Stimulated activated memory B cell treated with anti-CD40 and anti-IgM and Interleukin-4, amounts not matched to agents 10 μg/mL and 1 μg/mL and 100 μg/mL, for 72 hours (primary cell): ENCODE measurements at places on chromosomes 12 and 14.
A peak's percentile ranks its signal among the peaks of the same experiment; 100 is the strongest.

DNA sequence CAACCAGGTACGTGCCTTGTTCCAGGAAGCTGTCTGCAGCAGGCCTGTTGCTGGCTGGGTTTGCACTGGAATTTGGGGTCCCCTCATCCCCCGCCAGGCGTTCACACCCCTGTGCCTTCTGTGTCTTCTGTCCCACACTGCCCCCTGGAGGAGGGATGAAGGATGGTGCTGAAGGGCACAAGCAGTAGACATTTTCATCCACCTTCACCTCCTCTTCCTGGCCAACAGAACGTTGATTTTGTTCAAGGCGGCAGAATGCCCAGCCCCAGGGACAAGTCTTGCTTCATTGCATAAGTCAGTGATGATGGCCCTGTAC, 122.1 kb downstream of the CALM1 start:
- ATAC-seq = no peak

DNA sequence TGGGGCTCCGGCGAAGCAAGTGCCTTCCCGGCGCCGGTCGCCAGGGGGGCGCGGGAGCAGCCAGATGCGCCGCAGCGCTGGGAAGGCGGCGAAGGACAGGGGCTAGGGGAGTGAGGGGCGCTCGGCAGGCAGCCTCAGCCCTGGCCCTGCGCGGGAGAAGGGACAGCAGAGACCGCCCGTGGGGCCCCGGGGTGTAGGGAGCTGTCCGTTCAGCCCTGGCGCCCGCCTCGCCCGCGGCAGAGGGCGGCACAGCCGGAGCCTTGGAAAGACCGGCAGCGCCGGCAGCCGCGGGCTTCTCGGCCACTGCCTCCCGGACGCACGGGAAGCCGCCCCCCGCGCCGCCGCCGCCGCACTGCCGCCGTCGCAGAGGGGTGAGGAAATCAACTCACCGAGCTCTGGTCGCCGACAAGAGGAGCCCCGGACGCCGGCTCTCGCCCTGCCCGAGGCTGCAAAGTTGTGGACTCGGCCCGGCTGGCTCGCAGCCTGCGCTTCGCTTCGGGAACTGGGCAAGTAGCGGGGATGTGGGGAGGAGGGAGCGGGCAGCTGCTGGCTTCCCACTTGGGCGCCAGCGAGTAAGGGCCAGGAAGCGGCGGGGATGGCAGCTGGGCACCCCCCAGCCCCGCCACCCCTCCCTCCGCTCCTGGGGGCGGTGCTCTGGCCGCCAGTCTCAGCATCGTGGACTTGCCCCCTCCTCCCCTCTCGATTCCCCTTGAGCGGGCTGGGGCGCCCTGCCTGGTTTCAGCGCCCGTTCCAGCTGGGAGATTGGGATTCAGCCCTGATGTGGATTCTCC, at the start of gene ZDHHC22:
ZDHHC22 (minus strand) TSS at position 578 of the 791 bp plus-strand sequence. CDS start 2,053 bp downstream, outside the sequence.
- peak; percentile 37 for ATAC-seq

DNA sequence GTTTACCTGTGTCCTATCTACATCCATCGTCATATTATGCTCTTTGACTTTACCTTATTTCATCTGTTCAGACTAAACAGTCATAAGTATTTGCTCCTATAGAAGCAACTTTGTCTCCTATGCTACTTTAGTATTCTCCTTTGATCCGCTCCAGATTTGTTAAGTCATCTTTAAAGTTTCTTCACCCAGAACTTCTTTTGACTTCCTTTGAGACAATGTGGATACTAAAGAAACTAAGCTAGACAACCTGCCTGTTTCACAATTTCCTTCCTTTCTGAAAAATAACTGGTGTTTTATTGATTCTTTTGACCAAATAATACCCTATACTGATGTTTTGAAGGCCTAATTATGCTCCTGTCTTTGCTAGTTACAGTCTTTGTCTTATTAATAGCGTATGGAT, 30.0 kb upstream of the LRRK2 start:
- ATAC-seq = no peak

- no peak for ATAC-seq
These were observed 66.3 kb upstream of the PLEKHG3 start for GRCh38 chr14:64637735-64638473.

GRCh38 chr12:64688219-64688618, 71.0 kb downstream of the GNS start:
- ATAC-seq = no peak

DNA sequence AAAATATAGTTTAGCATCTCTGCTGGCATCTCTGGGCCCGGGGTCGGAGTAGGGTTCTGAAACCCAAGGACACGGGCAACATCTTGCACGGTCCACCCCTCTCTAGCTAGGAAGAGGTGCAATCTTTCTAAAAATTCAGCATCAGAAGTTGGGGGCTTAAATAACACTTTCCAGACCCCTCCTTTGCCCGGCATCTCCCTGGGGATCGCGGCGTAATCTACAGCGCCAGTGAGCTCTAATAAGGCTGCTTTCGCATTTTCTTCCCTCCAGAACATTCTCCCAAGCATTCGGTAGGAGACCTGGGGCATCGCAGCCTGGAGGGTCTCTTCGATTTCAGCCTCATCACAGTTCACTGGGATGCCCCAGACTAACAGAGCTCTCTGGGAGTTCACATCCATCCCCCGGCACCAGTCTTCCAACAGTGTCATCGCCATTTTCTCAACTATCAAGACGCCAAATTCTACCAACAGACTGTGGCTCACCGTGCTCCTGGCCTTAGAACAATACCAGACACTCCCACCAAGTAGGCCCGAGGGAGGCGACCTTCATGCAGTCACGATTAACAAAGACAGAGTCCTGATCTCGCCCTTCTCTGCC, 880 bp downstream of the PNMA1 start:
- ATAC-seq = peak; percentile 0

GRCh38 chr12:117124421-117125271, 25.4 kb upstream of the TESC start:
- no peak for ATAC-seq

GRCh38 chr14:95496690-95497259, 19.7 kb downstream of the SYNE3 start:
- no peak for ATAC-seq

- no peak for ATAC-seq
These were observed 39.5 kb downstream of the FRMD6 start for GRCh38 chr14:51691176-51691575.

DNA sequence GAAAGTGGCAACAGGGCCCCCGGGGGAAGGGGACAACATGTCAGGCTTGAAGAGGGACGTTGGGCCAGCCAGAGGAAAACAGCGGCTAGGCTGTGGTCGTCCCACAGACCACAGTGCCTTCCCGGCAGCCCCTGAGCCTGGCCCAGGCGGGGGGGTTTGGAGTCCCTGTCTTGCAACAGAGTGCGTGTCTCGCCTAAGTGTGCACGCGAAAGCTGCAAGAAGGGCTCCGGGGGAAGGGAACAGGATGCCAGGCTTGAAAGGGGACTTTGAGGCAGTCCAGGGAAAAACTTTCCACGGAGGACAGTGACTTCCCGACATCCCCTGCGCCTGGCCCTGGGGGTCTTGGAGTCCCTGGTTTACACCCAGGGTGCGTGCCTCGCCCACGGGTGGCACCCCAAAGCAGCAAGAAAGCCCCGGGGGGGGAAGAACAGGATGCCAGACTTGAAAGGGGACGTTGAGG, 157.5 kb upstream of the ALG10B start:
- ATAC-seq = no peak

- ATAC-seq = no peak
These were observed 81.2 kb downstream of the BMP4 start for GRCh38 chr14:53875324-53875897.

- no peak for ATAC-seq
These were observed 17.4 kb upstream of the NAP1L1 start for GRCh38 chr12:76101739-76102385.

GRCh38 chr12:26231921-26232320, 36.5 kb downstream of the SSPN start:
- ATAC-seq = no peak

GRCh38 chr12:132717011-132717410, 6.4 kb downstream of the PGAM5 start:
- ATAC-seq = no peak

DNA sequence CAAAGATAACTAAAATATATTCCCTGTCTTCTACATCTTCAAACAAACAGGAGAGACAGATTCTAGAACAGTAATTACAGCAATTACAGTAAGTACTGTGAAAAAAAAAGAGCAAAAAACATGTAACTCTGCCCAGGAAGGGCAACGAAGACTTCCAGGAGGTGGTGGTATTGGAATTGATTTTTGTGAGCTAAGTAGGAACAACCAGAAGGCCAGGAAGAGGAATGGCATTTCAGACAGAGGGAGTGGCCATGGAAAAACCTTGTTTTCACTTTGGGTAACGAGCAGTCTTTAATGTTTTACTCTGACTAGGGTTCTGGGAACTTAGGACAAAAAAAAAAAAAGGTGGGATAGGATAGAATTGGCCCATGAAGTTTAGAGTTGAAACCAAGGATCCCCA, 196.3 kb upstream of the PLEKHG7 start:
- no peak for ATAC-seq

GRCh38 chr12:53997204-53998109, 2.5 kb upstream of the HOXC9 start:
- ATAC-seq = no peak

DNA sequence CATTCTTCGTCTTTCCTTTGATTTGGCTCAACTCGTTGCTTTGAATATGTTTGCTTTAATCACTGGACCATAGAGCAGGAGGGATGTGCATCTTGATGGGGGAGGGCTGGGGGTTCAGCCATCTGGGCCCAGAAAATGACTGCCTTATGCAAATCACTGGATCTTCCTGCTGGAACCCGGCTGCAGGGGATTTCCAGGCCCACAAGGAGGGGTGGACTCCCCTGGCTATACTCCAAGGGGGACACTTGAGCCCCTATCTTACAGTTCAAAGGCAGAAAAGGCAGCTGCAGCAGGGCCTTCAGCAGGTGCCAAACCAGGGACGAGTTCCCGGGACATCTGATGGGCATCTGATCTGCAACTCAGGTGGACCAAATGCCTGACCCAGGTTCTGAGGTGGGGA, 122.5 kb downstream of the DICER1 start:
- ATAC-seq = no peak

DNA sequence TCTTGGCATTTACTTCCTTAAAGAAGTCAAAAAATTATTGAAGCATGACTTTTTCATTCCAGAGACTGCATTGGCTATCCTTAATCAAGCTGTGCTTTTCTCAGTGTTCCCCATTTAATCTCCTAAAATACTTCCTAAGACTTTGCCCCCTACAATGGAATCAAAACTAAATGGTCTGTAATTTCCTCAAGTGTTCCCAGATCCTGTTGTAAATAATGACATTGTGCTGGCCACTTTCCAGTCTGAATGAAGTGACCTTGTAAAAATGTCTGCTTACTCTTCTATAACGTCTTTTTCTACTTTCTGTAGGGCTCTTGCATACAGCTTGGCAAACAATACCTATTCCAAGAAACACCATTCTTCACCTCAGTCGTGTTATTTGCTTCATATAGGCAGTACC, 45.3 kb upstream of the MBIP start:
- ATAC-seq = no peak

DNA sequence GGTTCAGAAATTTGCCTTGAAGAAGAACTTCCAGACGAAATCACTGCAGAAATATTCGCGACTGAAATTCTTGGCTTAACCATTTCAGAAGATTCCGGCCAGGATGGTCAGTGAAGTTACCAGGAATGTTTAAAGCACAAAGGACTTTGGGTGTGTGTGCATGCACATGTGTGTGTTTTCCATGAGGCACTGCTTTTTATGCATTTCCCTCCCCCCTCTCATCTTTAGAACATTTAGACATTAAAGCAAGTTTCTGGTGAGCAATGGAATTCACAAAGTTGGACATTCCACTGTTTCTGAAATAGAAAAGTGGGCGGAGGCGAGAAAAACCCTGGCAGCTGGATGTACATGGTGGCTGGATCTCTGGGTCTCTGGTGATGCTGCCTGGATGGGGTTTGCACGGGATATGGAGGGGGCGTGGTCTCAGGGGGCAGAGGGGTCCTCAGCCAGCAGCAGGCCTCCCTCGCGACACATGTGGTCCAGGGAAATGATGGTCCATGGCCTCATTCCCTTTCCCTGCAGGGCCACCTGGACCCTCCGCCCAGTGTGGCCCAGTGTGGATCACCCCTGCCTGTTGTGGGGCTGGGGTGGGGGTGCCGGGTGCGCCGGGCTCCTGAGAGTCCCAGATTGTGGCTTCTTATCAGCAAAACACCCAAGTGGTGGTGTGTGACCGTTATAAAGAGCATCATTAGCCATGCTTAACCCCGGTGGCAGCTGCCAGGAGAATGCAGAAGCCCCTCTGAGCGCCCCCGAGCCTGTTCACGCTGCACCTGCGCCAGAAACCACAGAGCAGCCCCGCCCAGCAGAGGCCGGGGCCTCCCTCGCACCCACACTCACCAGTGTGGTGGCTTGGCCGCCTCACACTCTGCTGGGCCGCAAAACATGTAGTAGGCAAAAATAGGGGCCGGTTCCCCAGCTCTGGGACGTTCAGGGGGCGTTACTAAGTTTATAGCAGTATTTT, 17.8 kb upstream of the BCL7A start:
- ATAC-seq = peak; percentile 91

DNA sequence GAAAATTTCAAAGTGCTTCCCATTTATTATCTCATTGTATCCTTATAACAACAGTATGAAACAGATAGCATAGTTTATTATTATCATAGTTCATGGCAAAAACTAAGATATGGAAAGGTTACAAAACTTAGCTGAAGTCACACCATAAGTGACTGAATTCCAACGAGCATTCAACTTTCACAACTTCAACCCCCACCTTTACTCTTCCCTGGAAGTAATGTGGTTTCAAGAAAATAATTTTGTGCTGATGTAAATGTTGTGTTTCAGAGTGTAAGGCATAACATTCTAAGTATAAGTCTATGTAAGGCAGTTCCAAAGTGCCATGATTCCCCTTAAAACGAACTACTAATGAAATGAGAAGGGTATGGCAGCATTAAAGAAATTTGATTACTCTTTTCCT, 454.5 kb downstream of the BCAT1 start:
- no peak for ATAC-seq

GRCh38 chr12:43131301-43131700, 420.7 kb downstream of the ADAMTS20 start:
- ATAC-seq = no peak

GRCh38 chr12:61514016-61514415, 746.2 kb upstream of the USP15 start:
- no peak for ATAC-seq

GRCh38 chr14:51121096-51121495, 26.2 kb upstream of the TRIM9 start:
- ATAC-seq = no peak

GRCh38 chr12:43337571-43338444, 214.2 kb downstream of the ADAMTS20 start:
- ATAC-seq = no peak

DNA sequence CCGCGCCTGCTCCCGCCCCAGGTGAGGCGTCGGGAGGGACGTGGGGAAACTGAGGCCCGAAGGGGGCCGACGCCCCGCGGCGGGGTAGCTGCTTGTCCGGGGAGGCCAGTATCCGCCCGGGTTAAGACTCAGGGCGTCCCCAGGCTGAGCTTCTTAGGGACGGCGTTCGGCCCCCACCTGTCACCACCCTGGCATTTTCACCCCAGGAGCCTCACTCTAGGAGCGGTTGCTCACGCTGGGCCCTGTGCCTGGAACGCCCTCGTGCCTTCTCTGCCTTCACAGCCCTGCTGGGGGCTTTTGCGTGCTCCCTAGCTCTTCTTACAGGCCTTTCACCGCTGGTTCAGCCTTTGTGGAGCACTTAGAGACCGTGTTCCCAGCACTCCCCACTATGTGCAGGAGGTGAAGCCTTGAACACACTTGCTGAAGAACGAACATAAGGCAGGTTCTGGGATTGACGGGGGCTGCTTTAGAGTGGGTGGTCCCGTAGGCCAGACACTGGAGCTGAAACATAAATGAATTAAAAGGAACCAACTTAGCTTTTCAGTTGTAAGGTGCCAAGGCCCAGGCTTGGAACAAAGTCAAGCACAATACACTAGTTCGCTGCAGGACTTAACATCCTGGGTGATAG, 601 bp downstream of the ZNF839 start:
- peak; percentile 56 for ATAC-seq
